ENCODE measurements at places on chromosomes 13 and 19.

GRCh38 chr19:4046362-4046691, 20.4 kb downstream of the ZBTB7A start:
- DNase-seq, result no peak

GRCh38 chr13:114148521-114148855, 16.1 kb upstream of the RASA3 start:
- DNase-seq, result peak; percentile 86

DNA sequence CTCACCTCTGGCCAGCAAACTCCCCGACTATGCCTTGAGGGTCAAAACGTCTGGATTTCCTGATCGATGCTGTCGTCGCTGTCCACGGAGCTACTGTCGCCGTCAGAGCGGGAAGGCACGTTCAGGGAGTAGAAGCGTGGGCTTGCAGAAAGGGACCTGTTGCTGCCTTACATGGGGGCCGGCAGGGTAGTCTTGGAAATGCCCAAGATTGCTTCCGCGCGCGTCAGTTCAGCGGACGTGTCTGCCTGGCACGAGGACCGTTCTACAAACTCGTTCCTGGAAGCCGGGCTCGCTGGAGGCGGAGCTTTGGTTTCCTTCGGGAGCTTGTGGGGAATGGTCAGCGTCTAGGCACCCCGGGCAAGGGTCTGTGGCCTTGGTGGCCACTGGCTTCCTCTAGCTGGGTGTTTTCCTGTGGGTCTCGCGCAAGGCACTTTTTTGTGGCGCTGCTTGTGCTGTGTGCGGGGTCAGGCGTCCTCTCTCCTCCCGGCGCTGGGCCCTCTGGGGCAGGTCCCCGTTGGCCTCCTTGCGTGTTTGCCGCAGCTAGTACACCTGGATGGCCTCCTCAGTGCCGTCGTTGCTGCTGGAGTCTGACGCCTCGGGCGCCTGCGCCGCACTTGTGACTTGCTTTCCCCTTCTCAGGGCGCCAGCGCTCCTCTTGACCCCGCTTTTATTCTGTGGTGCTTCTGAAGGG, 15.4 kb downstream of the RB1 start:
- DNase-seq, result peak; percentile 10

GRCh38 chr19:48325265-48325910, at the start of gene EMP3:
Gene EMP3 (plus strand): TSS chr19:48325552. CDS start chr19:48326845, 1,293 bp downstream.
- peak; percentile 88 for DNase-seq

DNA sequence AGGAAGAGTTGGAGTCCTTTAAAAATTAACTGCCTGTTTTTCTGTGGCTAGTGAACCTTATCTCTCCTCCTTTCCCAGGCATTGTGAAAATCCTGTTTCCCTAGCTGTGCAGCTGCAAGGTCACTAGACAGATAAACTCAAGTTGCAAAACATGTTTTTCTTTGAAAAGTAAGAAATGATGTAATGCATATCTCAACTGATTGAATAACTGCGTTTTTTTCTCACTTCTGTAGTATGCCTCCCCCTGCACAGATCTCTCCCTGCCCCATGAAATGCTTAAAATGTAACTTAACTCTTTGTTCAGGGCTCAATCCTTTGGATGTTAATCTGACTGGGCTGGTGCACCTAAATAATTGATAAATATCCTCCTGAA, 27.7 kb upstream of the CYSLTR2 start:
- no peak for DNase-seq

DNA sequence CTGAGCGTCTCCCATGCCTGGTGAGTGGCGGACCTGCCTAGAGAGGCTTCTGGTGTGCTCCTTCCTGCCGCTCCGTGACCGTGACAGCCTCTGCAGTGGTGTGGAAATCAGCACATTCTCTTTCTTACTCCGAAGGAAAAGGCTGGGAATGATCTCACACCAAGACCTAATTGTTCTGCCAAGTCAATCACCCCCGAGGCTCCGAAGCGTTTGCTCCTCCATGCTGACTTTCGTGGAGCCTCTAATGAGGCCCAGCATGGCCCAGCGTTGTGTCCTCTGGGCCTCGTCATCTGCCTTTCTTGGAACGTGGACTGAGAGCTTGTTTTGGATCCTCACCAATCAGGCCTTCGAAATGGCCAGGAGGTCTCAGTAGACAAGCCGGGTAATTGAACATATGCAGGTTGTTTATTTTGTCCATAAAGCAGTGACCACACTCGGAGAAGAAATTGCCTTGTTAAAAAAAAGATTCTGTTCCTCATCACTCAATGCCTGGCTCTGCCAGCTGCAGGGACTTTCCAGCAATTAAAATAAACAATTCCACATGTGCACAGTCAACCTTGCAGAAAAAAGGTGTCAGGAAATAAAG, 107.1 kb downstream of the UBL3 start:
- DNase-seq, result no peak

- DNase-seq, result no peak
Measured at GRCh38 chr13:40422588-40423235, 243.7 kb downstream of the FOXO1 start.

Measured in activated CD4-positive, alpha-beta T cell treated with anti-CD3 and anti-CD28 coated beads, Interleukin-2, amount 50 U/mL, for 16 hours (primary cell).